Substantia nigra (tissue), 51 donors: ENCODE measurements at places on chromosomes 16 and 17.

GRCh38 chr17:44108440-44109311, 14.8 kb downstream of the HDAC5 start:
- DNase-seq: no peak

- no peak for DNase-seq
These were observed 17.0 kb downstream of the CHD9 start for GRCh38 chr16:53071748-53072301.

- peak; percentile 22 for DNase-seq
These were observed 22.9 kb downstream of the SOCS1 start for GRCh38 chr16:11232852-11233726.

DNA sequence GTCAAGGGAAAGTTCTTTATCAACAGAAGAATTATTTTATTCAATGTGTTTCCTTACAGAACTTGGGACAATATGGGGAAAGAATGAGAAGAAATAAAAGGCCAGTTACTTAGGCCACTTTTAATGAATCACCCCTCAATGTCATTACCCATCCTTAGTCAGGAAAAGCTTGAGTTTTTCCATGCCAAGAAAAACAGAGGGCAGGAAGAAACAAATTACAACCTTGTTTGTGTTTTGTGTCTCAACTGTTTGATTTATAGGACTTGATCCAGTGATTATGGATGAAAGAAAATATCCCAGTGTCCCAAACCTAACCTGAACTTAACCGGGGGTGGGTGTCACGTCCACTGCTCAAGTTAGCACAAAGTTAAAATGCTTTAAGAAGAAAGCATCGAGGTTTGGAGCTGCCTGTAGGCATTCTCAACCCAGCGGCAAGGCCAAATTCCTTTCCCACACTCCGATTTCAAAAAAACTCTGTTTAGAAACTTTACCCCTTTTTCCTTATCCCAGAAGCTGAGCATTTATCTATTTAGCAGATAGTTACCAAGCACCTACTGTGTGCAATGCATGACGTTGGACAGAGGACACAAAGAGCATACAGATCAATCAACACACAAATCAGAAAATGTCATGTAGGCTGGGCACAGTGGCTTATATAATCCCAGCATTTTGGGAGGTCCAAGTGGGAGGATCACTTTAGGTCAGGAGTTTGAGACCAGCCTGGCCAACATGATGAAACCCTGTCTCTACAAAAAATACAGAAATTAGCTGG, 14.0 kb upstream of the CYB5B start:
- DNase-seq: no peak

- DNase-seq: no peak
These were observed 562.8 kb upstream of the GOT2 start for GRCh38 chr16:59296888-59297287.

- peak; percentile 36 for DNase-seq
These were observed 754 bp upstream of the SLFN11 start for GRCh38 chr17:35373984-35374765.

DNA sequence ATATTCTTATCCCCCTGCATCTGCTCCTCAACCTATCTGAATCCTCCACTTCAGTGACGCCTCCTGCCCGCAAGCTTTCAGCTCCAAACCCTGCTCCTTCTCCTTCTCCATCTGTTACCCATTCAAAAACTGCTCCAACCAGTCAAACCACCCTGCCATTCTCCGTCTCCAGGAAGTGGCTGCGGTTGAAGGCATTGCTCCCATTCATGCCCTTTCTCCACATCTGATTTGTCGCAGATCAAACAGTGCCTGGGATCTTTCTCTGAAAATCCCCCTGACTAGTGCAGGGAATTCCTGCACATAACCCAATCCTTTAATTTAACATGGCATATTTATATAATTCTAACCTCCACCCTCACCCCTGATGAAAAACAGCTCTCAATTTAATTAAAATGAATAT, 56.3 kb downstream of the SLFN5 start:
- DNase-seq: no peak

GRCh38 chr17:81514489-81514738, 1.8 kb upstream of the ACTG1 start:
- DNase-seq: no peak

DNA sequence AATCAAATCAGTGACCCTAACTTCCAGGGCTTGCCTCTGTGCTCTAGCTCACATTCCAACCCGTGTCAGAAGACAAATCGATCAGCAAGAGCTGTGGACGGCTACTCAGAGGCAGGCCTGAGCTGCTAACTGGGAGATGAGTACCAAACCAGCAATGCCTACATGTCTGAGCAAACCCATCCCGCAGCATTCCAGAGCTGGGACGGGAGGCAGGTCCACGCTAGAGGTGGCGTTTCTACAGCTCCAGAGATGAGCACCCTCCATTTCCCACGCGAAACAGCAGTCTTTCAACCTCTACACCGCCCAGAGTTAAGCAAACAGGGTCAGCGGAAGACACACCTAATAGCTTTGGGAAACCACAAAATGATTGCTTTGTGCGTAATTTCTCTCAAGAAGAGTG, 6.5 kb downstream of the NXN start:
- no peak for DNase-seq

DNA sequence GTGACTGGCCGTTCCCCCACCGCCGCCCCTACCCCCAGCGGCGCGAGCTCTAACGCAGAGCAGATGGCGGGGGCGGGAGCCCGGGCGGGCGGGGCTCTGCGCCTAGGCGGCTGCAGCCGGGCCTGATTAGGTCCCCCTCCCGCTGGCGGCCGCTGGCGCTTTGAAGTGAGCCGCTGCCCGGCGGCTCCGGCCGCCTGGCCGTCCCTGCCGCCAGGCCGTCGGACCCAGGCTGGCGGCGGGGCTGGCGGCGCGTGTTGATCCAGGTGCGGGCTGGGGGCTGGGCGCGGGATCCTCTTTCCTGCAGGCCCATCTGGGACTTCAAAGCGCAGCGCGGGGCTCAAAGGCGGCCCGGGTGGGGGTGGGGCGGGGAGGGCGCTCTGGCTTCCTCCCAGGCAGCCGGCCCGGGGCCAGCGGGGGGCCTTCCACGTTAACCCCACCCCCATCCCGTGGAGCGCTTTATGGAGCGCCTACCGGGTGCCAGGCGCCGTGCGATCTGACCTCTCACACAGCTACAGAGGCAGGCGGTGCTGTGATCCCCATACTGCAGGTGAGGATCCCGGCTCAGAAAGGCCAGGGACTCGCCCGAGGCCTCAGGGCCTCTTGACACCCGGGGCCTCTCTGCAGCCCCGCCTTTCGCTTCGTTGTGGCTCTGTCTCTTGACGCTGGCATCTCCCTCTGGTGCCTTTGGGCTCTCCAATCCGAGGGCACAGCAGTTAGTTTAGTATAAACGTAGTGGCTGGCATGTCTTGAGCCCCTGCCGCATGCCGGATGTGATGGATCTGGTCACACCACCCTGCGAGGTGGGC, 80.0 kb upstream of the NKD1 start:
- peak; percentile 19 for DNase-seq

DNA sequence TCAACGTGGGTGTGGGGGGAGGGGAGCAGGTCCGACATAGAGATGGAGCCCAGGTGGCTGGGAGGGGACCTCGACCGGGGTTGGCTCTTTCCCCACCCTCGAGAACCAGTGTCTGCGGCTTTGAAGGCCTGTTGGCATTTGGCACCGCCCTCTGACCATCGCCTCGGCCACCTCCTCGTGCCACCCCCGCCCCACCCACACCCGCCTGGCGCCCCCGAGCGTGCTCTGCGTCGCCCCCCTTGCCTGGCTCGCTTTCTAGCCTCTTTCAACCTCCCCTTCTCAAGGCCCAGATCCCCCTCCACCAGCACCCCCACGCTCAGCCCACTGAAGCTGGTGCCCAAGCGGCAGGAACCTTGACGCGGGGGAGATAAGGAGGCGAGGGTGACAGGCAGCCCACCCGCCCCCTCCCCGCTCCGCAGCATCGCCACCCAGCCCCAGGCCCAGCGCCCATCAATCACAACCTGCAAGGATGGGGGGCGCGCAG, 619 bp downstream of the CACNB1 start:
- DNase-seq: no peak

- no peak for DNase-seq
These were observed 1.5 kb upstream of the FTSJ3 start for GRCh38 chr17:63828936-63829335.

DNA sequence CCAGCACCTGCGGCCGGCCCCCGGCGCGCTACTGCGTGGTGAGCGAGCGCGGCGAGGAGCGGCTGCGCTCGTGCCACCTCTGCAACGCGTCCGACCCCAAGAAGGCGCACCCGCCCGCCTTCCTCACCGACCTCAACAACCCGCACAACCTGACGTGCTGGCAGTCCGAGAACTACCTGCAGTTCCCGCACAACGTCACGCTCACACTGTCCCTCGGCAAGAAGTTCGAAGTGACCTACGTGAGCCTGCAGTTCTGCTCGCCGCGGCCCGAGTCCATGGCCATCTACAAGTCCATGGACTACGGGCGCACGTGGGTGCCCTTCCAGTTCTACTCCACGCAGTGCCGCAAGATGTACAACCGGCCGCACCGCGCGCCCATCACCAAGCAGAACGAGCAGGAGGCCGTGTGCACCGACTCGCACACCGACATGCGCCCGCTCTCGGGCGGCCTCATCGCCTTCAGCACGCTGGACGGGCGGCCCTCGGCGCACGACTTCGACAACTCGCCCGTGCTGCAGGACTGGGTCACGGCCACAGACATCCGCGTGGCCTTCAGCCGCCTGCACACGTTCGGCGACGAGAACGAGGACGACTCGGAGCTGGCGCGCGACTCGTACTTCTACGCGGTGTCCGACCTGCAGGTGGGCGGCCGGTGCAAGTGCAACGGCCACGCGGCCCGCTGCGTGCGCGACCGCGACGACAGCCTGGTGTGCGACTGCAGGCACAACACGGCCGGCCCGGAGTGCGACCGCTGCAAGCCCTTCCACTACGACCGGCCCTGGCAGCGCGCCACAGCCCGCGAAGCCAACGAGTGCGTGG, 1.5 kb downstream of the NTN1 start:
- no peak for DNase-seq

DNA sequence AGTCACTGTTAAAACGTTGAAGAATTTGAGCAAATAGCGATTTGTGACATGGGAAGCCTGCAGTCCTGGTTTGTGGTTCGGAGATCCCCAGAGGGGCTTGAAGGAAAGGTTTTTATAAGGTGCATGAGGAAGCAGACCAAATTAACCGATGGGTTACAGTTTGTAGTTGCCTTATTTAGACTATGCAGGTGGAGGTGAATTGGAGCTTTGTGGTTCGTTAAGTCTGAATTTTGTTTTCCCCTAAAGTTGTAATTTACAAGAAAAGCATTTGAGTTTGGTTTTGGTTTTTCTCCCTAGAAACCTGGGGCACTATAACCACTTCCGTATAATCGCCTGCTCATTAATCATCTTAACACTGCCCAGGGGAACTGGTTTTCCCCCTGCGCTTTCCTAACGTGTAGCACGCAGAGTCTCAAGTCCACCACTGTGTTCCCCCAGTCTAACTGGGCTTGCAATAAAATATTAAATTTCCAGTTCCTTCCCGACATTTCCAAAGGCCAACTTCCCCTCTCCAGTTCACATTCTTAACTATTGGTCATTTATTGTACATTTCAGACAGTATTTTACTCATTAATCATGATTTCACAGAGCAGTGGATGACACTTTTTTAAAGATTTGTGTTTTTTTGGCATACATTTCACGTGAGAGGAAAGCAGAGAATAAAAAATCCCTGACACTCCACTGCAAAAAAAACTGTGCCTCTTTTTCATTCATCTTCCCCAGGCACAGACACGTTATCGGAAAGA, 932 bp downstream of the ZNF267 start:
- DNase-seq: no peak

- DNase-seq: no peak
These were observed 486 bp downstream of the ZNF785 start for GRCh38 chr16:30585022-30585399.

GRCh38 chr16:54957403-54958166, 26.9 kb downstream of the IRX5 start:
- DNase-seq: no peak

DNA sequence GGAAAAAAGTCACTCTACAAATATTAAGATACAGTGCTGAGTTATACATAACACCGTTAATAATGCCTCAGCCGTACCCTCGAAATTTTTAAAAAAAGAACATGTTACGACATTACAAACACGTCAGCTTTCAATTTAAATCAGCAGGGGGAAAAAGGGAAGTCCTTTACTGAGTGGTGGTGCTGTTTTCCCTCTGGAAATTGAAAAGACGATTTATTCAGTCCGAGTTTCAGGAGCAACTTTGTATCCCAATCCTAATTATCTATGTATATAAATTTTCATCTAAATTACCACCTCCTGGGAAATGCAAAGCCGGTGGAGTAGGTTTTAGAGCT, 1.3 kb downstream of the NETO2 start:
- DNase-seq: no peak

DNA sequence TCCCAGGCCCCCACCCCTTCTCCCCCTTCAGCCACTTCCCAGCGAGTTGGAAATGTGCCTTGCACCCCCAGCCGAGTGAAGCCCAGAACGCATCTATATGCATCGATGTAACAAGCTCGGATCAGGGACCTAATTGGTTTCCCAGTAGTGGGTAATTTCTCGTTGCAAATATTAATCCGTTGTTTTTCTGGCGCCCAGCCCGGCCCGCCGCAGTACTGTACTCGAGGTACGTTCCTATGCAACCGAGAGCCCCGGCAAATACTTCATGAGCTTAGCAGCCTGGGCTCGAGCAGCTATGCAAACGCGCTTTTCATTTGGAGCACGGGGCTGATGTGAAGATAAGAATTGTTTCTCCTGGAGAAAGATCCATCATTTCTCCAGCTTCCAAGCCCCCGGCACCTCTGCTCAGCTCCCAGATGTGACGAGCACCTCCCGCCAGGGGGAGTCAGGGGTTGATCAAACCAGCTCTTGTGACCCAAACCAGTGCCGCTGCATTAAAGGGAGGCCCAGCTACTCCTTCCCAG, 229.8 kb downstream of the KATNIP start:
- DNase-seq: peak; percentile 66
